ENCODE measurements at places on chromosomes 11 and 22. TPM values are rescaled to one million over a fixed set of nuclear protein-coding genes. Genes with fewer than 3 reads are reported as not detected.

DNA sequence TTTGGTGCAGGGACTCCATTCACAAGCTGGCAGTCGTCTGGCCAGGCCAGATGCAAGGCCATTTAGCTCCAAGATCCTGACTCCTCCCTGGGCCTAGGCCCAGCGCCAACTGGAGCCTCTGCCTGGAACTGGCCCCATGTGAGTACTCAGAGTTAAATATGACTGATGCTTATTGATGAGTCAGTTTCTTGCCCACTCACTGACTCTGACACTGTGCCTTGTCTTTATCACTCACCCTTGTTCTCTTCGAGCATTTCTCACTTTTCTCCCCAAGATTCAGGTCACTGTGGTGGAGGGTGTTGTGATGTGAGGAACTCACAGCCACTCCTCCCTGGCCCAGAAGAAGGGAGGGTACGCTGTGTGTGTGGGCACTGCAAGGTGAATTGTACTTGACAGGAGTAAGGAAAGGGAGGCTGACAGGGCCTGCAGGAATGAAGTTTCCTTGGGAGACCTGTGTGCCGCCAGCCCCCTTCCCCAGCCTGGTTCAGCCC is 23.2 kb upstream of the ST3GAL4 start:
- DNase-seq, result no peak

GRCh38 chr11:59186130-59186594 is 14.2 kb downstream of the DTX4 start:
- peak; percentile 68 for DNase-seq

The VWCE gene
- 0.41 TPM for total RNA-seq

DNA sequence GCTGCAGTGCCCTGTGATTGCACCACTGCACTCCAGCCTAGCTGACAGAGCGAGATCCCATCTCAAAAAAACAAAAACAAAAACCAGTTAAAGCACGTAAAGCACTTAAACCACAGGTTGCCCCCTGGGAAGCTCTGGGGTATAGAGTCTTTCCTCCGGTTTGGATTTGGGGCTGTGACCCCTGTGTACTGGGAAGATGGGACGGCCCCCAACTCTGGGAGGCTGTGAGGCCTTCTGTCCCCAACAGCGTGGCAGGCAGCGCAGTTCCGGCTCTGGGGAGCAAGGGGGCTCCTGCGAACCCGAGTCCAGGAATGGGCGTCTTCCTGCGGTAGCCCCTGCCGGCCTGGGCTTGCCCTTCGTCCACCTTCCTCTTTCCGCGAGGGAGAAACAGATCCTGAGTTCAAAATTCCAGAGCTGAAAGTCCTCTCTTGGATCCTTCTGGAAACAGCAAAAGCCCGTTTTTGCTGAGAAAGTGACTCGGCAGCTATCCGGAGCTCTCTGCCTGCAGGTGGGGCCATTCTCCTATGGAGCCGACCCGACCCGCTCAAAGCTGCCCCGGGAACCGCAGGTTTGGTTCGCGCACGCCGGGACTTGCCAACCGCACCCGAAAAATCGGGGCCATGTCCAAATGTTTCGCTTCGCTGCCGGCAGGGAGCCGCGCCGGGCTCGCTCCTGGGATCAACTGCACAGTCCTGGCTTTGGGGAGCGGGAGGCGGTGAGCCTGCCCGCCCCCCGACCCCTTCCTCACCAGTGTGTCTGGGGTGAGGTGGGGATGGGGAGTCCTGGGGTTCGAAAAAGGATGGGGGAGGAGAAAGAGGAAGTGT is 36.3 kb upstream of the POLA2 start:
- peak; percentile 73 for DNase-seq

DNA sequence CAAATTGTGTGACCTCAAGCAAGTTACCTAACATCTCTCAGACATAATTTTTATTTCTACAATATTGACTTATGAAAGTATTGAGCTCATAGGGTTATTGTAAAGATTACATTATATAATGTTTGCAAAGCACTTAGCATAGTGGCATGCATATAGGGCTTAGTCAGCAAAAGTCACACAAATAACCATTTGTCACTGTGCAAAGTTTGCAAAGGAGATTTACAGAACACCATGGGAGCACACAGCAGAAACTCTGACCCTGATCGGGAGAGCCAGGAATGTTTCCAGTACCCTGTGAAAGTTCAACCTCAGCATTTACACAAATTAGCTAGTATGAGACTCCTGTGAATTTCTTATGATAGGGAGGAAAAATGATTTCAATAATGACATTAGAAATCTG is 804.6 kb upstream of the RAG2 start:
- DNase-seq, result no peak

The SLC22A25 gene
- not detected for total RNA-seq
